ENCODE measurements at places on chromosomes 4 and X.
A peak's percentile ranks its signal among the peaks of the same experiment; 100 is the strongest.

- no peak for DNase-seq
Observed at GRCh38 chrX:26414534-26414933, 198.6 kb downstream of the MAGEB5 start.

DNA sequence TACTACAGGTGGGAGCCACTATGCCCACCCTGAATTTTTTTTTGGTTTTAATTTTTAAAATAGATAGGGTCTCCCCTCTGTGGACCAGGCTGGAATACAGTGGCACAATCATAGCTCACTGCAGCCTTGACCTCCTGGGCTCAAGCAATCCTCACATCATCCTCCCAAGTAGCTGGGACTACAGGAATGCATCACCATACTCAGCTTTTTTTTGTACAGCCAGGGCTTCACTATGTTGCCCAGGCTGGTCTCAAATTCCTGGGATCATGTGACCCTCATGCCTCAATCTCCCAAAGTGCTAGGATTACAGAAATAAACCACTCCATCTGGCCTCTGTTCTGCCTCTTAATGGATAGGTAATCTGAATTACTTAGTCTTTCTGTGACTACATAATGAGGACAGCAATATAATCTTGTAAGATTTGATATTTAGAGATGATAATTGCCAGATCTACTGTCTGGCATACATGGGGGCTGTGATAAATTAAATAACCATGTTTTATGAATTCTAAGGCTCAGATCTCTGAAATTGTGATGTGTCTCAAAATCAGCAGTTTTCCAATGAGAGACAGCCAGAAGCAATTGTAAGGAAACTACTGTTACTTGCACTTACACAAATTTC is 26.7 kb downstream of the PDS5A start:
- DNase-seq, result no peak

- no peak for DNase-seq
Observed at GRCh38 chrX:119398974-119399771, at the start of gene SLC25A43. Gene SLC25A43, plus strand, starts transcription at chrX:119399336. Its CDS starts 68 bp downstream, at chrX:119399404.

- no peak for DNase-seq
Observed at GRCh38 chrX:108303682-108304081, 134.5 kb downstream of the COL4A6 start.

- no peak for DNase-seq
Observed at GRCh38 chrX:776529-777230, 146.1 kb downstream of the SHOX start.

DNA sequence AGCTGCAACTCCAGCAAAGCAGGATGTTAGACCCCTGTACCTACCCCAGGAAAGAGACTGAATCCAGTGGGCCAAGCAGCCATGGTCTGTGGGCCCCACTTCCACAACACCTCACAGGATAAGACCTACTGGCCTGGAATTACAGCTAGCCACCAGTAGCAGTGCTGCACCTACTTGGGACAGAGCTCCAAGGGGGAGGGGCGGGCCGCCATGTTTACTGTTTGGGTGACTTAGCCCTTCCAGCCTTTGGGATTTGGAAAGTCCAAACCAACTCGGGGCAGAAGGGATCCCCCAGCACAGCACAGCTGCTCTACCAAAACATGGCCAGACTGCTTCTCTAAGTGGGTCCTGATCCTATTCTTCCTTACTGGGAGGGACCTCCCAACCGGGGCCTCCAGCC is 9.1 kb upstream of the TMSB15B start:
- DNase-seq, result no peak

DNA sequence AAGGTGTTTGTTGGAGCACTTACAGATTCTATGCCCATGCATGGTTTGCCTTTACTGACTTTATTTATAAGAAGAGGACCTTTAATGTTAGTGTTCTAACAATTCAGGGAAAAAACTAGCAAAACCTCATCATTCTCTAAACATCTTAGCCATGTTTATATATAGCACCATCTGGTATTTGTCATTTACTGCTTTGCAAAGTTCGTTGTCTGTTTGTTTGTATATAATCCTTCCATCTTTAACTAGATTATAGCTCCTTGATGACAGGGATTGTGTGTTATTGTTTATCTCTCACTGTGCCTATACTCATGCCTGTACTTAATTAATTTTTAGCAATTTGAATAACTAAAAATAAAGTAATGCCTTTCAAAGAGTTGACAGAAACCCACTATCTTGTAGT is 170.6 kb upstream of the PACRGL start:
- DNase-seq, result no peak

GRCh38 chr4:5393911-5394513 is 314.3 kb downstream of the EVC2 start:
- no peak for DNase-seq

- peak; percentile 65 for DNase-seq
Observed at GRCh38 chr4:651884-652642, 22.0 kb downstream of the ATP5ME start.

- DNase-seq, result no peak
Observed at GRCh38 chrX:68696267-68696990, 49.0 kb downstream of the STARD8 start.

- no peak for DNase-seq
Observed at GRCh38 chr4:38144031-38144430, 183.8 kb downstream of the PTTG2 start.

- no peak for DNase-seq
Observed at GRCh38 chrX:125947501-125947900, 218.6 kb downstream of the DCAF12L2 start.

GRCh38 chr4:86831262-86832130 is 17.7 kb downstream of the SLC10A6 start:
- peak; percentile 73 for DNase-seq

GRCh38 chrX:12153741-12154140 is 15.5 kb downstream of the FRMPD4 start:
- DNase-seq, result no peak

- no peak for DNase-seq
Observed at GRCh38 chr4:139622901-139623381, 42.7 kb upstream of the MGST2 start.
